ENCODE measurements at places on chromosomes 4 and X.
A peak's percentile ranks its signal among the peaks of the same experiment; 100 is the strongest.

DNA sequence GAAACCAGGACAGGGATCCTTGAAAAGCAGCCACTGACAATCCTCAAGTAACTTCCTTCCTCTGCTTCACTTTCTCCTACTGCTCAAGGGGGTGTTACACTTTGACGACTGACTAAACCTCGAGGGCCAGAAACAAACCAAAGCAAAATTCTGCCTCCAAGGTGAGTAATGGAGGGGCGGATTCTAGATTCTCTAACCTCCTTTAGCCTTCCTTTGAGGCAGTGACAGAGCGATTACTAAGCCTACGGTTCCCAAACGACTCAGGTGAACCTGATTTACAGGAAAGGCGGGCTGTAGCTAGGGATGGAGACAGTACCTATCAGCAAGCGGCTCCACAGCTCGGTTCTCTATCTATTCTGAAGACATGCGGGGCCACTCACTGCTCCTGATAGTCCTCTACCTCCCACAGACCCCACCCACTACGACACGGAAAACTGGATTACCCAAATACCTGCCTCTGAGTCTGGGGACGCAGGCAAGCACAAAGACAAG lies 487 bp downstream of the TBCK start:
- DNase-seq: no peak

- no peak for DNase-seq
Measured at GRCh38 chrX:41921492-41922430, 1.6 kb downstream of the CASK start.

DNA sequence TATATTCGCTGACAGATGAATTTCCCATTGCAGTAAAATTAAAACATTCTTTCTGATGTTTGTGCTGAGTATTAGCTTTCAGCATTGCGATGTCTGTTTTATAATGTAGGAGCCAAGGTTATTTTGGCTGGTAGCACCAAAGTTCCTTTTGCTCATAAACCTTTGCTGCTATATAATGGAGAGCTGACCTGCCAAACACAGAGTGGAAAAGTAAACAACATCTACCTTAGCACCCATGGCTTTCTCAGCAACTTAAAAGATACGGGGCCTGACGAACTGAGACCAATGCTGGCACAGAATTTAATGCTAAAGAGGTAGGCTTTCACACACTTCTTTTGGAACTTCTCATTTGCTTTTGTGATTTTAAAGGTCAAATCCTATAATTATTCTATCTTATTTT lies 46.0 kb downstream of the WDR19 start:
- no peak for DNase-seq

- DNase-seq: no peak
Measured at GRCh38 chr4:66506985-66507384, 836.7 kb upstream of the EPHA5 start.

DNA sequence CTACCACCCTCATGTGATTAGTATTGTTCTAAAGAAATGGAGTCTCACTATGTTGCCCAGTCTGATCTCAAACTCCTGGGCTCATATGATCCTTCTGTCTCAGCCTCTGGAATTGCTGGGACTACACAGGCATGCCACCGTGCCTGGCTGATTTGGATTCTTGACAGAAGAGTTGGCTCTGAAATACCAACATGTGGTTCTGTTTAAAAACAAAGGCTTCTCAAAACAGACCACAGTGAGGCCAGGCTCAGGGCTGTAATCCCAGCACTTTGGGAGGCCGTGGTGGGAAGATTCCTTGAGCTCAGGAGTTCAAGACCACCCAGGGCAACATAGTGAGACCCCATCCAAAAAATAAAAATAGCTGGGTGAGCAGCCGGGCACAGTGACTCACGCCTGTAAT lies 126.7 kb downstream of the DHRSX start:
- DNase-seq: no peak

DNA sequence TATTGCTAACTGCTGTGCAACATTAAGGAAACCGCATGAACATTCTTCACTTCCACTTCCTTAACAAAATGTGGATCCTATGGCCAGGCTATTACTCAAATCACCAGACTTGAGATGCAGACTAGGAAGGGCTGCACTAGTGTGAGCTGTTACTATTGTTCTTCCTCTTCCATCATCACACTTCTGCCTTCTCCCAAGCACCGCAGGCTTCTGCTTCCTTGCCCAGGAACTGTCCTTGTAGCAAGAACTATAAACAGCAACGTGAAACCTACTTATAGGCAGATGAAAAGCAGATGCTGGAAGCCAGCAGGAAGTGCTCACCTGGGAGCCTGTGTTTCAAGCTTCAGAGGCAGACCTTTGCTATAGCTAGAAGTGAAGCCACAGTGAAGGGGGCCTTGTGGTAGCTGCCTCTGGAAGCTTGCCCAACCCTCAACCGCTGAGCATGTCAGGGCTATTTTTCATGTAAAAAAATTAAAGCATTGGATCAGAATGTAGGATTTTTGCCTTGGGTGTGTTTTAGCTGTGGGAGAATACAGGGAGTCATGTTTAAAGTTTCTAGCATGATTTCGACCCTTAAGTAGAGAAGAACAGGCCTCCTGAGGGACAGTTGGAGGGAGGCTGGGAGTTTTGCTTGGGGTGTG lies 43.9 kb downstream of the CLNK start:
- DNase-seq: no peak

DNA sequence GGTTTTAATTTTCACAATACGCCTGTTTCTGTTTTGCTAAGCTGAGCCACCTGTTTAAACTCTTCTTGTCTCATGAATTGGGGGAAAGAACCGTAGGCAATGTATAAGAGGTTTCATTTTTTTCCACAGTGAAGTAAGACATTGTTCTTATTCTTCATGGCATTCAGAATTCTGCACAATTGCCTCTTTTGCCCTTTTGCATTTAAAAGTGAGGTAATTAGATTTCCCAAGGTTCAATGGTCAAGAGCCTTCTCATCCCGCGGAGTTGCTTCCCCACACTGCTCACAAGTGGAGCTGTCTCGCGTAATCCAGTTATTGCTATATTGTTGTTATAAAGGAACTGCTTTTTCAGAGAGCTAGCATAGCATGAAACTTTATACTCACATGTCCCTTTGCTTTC lies 90.9 kb upstream of the SPRY1 start:
- no peak for DNase-seq

- DNase-seq: peak; percentile 38
Measured at GRCh38 chr4:101232074-101232776, 115.1 kb downstream of the PPP3CA start.

- no peak for DNase-seq
Measured at GRCh38 chrX:104430742-104431119, 135.3 kb upstream of the IL1RAPL2 start.

- DNase-seq: no peak
Measured at GRCh38 chr4:172410363-172410762, 597.2 kb downstream of the GALNTL6 start.

DNA sequence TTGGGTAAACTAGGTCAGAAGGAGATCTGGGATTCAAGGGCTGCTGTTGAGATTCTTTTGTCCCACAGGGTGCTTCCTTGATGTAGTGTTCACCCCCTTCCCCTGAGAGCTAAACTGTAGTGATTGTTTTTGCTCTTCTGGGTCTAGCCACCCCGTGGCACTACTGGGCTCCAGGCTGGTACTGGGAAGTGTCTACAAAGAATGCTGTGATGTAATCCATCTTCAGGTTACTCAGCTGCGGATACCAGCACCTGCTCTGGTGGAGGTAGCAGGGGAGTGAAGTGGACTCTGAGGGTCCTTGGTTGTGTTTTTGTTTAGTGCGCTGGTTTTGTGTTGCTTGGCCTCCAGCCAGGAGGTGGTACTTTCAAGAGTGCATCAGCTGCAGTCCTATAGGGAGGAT lies 365.5 kb downstream of the ZNF674 start:
- no peak for DNase-seq

GRCh38 chr4:106314960-106315359 lies 1.0 kb downstream of the TBCK start:
- no peak for DNase-seq

GRCh38 chrX:12777670-12778069 lies 13.5 kb upstream of the PRPS2 start:
- no peak for DNase-seq

- no peak for DNase-seq
Measured at GRCh38 chr4:86451560-86452330, 91.9 kb upstream of the MAPK10 start.

DNA sequence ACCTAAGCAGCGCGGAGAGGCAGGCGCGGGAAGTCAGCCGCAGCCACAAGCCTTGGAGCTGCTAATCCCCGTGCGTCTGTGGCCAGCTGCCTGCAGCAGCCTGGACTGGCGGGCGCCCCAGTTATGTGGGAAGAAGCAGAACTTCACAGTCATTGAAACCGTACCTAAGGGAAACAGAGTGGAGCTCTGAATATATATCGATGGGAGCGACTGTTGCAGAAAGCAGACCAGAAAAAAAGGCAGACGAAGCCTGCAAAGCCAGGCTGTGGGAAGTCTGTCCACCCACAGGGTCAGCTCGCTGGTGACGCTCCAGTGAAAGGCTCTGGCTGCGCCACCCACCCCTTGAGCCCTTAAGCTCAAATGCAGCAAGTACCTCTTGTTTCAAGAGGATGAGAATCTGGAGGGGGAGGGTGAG lies 24.7 kb downstream of the KCNE5 start:
- no peak for DNase-seq

DNA sequence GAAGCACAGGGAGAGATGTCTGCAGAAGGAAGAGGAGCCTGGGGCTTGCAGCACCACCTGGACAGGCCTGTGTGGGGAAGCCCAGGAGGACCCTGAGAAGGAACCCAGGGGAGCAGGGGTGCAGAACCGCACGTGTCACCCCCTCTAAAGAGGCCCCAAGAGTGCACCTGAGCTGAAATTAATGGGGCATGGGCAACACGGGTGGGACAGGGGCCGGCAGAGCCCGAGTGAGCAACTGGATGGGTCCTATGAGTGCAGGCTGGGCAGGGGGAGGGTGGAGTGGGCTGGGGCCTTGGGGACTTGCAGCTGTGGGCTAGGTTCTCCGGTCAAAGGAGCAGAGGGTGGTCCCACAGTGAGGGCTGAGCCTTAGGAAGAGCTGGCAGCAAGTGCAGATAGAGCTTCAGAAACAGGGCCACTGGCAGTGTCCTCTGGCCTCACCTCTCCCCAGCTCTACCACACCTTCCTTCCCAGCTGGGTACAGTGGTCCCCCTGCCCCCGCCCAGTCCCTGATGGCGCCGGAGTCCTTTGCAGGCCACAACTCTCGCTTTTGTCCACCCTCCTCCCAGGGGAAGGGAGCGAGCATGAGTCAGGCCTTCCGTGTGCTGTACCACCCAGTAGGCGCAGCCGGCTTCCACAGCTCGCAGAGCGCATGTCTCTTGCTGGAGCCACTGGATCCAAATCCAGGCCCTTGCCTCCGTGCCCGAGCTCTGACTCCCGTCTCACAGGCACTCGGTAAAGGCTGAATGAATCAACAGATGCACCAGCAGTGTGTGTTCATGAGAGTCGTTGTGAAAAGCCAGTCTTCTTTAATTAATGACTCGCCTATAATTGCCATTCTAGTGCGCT lies 131.6 kb downstream of the HMX1 start:
- DNase-seq: no peak

GRCh38 chrX:110759785-110760184 lies 35.8 kb downstream of the CHRDL1 start:
- DNase-seq: no peak

DNA sequence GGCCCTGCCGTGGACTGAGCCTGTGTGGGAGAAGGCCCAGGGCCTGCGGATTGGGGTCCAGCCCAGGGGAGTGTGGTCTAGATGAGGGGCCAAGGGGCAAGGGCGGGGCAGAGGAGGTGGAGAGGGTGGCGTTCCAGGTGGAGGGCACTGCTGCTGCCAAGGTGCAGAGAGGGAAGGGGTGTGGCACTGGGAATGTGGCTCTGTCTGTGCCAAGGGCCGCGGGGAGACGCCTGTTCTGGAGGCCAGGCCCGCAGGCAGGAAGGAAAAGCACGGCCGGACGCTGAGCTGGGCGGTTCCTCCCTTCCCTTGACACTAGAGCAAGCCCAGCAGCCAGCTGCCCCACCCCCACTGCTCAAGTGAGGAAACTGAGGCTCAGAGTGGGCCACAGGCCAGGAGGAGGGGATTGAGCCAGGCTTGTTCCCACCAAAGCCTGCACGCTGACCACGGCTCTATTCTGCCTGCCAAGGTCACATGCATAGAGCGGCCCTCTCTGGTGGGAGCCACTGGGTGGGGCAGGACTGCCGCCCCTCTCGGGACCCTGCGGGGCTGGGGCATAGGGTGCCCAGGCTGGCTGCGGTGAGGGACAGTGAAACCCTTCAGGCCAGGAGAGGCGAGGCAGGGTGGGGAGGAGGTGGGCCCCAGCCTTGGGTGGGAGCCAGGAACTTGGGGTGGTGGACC lies 13.0 kb downstream of the SH3BP2 start:
- no peak for DNase-seq

GRCh38 chrX:10529344-10529743 lies 91.0 kb downstream of the MID1 start:
- DNase-seq: no peak

DNA sequence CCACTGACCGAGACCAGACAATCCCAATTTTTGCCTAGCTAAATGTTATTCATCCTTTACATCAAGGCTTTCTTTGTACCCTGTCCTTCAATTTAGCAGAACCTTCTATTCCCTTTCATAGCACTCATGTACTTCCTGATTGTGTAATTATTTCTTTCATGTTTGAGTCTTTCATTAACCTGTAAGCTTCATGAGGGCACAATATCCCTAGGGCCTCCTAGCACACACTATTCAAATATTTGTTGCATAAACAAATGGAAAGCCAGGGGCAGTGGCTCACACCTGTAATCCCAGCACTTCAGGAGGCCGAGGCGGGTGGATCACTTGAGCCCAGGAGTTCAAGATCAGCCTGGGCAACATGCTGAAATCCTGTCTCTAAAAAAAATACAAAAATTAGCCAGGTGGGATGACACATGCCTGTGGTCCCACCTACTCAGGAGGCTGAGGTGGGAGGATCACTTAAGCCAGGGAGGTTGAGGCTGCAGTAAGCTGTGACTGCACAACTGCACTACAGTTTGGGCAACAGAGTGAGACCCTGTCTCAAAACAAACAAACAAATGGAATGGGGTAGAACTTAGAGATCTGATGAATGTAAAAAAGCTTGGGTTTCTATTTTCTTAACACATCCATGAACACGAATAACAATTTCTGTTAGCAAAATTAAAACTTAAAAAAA lies 59.0 kb downstream of the SAT1 start:
- no peak for DNase-seq

Data from SW 1271 (cell line).